ENCODE measurements at places on chromosomes 11 and 22. TPM values are rescaled to one million over a fixed set of nuclear protein-coding genes. Genes with fewer than 3 reads are reported as not detected.
A peak's percentile ranks its signal among the peaks of the same experiment; 100 is the strongest.

The SPCS2 gene
- 4.9 TPM for total RNA-seq

- no peak for DNase-seq
Measured at GRCh38 chr11:16289541-16289940, 66.8 kb downstream of the SOX6 start.

GRCh38 chr11:19557720-19558140, 154.9 kb upstream of the NAV2 start:
- peak; percentile 71 for DNase-seq

GRCh38 chr11:95697614-95698408, 91.8 kb downstream of the FAM76B start:
- no peak for DNase-seq

GRCh38 chr11:9047964-9048523, 43.4 kb downstream of the SCUBE2 start:
- peak; percentile 49 for DNase-seq

DNA sequence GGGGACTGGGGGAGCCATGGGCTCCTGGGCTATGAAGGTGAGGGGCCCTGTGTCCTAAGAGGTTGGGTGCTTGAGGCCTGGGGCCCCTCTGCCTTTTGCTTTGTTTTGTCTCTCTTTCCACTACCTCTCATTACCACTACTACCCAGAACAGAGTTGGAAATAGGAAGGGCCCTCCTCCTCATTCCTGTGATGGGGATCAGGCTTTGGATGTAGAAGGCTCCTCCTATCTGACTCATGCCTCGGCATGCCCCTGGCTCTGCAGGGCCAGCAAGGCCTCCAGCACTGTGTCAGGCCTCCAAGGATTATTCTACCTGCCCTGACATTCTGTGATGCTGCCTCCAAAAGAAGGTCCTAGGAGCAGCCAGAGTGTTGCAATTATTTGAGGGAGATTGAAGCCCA, 766 bp downstream of the IZUMO1R start:
- peak; percentile 35 for DNase-seq

DNA sequence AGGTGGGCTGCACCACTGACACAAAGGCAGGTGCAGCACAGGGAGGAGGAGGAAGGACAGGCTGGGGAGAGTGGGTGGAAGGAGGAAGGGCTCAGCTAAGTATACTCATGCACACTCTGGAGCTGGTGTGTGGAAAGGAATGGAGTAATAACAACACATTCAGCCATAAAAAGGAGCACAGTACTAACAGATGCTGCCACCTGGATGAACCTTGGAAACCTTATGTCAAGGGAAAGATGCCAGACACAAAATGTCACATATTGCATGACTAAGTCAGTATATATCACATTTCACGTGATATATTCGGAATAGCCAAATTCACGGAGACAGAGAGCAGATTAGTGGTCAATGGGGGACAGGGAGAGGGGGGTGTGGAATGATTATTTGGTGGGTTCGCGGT, 389.6 kb upstream of the SYN3 start:
- no peak for DNase-seq

- no peak for DNase-seq
Measured at GRCh38 chr22:35766654-35767580, 49.2 kb downstream of the APOL5 start.

The CDPF1 gene
- total RNA-seq: 6.9 TPM

GRCh38 chr11:32510039-32510438, 73.6 kb upstream of the EIF3M start:
- DNase-seq: no peak

DNA sequence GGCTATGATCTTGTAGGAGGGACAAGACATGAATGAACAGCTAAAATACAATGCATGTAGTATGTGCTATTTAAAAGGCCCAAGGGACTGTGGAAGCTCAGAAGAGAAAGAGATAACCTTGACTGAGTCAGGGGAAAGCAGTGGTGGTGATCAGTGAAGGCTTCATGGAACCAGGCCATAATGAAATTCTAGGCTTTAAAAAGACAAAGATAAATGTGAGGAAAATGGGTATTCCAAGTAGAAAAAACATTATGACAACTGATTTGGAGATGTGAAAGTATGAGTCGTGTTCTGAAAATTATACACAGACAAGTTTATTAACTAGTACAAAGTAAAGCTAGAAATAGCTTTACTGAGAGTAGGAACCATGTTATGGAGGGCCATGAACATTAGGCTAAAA, 189.8 kb downstream of the SOX6 start:
- DNase-seq: no peak

The OR10A2 gene
- total RNA-seq: not detected

DNA sequence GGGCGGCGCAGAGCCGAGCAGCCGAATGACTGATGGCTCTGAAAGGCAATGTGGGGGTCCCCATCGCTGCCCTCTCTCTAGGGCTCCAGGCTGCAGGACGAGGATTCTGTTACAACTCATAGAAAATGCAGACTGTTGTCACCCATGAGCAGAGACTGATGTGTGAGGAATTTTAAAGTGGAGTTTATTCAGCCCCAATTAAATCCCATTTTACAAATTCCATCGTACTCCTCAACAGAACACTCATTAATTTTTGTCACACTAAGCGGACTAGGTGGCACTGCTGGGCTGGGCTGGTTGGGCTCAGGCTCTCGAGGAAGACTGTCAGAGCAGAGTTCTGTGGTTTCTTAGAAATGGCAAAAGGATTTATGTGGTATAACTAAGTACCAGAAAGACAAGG, 102.6 kb upstream of the SPON1 start:
- DNase-seq: no peak

DNA sequence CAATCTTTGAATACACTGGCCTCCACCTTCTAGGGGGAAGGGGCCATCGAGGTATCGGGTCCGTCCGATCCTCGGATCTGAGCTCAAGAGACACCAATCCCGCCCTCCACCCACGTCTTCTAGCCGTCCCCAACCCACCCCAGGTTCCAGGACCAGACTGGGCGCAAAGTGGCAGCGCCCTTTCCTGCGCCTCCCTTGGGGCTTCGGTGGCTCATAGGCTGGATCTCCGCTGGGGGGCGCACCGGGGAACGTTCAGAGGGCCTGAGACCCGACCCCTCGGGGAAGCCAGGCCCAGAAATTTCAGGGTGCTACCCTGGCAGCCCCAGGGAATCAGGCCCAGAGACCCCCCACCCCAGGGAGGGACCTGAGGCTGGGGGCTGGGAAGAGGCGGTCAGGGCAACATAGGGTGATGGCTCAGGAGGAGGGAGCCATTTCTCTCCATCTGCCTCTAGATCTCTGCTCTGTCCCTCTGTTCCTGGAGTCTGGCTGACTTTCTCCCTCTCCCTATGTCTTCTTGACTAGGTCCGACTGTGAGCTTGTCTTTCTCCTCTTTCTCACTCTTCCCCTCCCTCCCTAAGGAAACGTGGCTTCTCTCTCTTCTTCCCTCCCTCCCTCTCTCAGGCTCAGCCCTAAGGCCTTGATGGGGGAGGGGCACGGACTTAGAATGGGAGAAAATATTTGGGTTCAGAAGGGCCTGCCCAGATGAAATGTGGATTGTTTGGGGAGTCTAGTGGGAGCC, 1.1 kb downstream of the CREB3L1 start:
- DNase-seq: peak; percentile 66

- DNase-seq: no peak
Measured at GRCh38 chr11:11942668-11943067, 65.8 kb downstream of the DKK3 start.

DNA sequence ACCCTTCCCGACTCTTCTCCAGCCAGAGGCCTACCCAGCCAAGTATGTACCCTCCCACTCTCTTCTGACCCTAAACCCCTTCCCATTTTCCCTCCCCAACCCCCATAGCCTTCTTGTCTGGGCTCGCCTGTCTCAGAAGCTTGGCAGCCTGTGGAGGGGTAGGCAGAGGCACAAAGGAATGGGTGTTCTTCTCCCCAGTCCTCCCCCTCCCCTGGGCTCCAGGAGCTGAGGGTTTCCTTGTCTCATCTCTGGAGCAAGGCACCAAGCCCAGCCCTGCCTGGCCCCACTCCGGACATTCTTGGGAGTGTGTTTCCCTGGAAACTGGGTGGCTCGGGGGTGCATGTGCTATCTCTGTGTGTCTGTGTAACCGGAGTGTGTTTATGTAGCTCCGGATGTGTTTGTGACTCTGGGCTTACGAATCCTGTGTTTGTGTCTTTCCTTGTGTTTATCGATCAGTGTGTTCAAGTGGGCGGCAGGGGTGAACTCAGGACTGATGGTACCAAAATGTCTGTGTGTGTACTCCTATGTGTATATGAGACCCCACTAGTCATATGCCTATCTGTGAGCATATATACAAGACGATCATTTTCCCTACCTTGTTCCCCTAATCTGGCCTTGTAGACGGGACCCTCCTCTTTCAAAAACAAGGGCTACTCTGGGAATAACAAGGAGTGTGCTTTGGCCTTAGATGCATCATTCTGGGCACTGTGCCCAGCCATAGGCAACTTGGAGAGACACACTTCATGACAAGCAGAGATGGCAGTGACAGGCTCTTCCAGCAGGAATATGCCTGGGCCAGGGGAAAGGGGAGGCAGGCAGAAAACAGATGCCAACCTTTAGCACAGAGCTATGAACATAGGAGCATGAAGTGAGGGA, 10.9 kb downstream of the PHLDB1 start:
- DNase-seq: peak; percentile 66

GRCh38 chr11:78594814-78595213, 20.1 kb upstream of the NARS2 start:
- DNase-seq: no peak

DNA sequence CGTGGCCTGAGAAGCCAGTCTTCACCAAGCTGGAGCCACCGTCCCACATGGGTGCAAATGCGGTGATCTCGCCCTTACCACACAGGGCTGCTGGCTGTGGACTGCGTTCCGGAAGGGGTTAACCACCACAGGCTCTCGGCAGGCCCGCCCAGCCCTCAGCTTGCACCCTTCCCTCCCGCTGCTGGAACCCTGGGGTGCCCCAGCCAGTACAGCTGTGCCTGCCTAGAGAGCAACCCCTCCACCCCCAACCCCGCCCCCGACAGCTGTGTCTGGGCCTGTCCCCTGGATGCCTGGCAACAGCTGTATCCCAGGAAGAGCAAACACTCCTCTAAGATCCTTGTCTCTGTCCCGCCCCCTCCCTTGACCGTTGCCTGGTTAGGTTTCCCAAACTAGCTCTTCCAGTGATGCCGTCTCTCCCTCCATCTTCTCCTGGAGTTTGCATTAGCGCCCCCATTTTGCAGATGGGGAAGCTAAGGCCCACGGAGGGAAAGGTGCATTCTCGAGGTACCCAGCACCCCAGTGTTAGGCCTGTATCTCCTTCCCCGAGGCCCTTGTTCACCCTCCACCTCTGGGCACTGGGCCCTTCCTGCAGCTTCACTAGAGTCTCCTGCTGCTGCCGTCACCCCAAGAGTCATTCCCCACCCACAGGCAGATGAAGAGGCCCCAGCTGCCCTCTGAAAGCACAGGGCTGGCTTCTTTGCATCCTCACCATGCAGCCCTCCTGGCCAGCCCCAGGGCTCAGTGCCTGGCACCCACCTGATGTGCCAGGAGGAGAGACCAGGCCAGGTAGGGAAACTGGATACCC, 12.6 kb upstream of the COX8A start:
- no peak for DNase-seq

DNA sequence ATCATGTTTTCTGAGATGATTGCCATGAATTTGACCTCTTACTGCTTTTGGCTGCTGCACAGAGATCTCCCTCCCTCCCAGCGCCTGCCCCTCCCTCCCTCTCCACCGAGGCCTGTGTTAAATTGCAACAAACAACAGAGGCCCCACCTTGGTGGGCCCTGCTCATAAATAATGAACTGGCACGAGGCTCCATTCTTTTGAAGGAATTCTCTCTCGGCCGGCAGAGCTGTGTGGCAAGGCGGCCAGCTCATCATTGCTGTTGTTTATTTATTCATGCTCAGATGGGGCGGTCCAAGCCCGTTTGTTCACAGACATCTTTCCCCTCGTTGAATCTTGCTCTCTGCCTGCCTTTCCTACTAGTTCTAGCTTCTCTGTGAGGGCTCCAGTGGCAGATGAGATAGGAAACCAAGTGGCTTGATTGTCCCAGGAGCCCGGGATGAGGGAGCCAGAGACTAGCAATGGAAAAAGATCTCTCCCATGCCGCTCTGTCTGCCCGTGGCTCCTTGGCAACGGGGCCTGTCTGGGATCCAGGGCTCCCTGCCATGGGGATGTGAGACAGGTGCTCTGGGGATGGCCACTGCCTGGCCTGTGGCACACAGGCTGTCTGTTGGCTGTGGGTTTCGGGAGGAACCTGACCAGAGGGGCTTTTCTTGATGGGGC, 192.6 kb downstream of the DSCAML1 start:
- DNase-seq: no peak

The PTGDR2 gene
- total RNA-seq: 0.21 TPM

The LRRC74B gene
- total RNA-seq: not detected

DNA sequence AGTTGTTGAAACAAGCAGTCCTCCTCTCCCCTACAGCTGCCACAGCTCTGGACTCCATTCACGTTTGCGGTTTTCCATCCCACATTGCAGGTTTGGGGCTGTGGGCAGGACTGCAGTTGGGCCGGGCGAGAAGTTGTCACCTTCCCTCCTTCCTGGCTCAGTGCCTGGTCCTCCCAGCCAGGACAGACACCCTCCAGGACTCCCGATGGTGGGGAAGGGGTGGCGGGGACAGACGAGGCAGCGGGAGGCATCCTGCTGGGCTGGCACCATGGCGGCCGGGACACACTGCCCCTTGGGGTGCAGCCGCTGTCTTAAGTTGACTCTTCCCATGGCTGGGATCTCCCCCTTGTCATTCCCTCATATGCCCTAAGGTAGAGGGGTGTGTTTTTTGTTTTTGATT, 615.2 kb downstream of the BRD1 start:
- DNase-seq: no peak

The SLC35F2 gene
- 6.5 TPM for total RNA-seq

- DNase-seq: peak; percentile 76
Measured at GRCh38 chr22:32796865-32797573, 4.5 kb upstream of the TIMP3 start.

- DNase-seq: peak; percentile 39
Measured at GRCh38 chr11:82995754-82996398, 75.8 kb downstream of the RAB30 start.

GRCh38 chr11:83249445-83249844, 36.7 kb downstream of the CCDC90B start:
- no peak for DNase-seq

DNA sequence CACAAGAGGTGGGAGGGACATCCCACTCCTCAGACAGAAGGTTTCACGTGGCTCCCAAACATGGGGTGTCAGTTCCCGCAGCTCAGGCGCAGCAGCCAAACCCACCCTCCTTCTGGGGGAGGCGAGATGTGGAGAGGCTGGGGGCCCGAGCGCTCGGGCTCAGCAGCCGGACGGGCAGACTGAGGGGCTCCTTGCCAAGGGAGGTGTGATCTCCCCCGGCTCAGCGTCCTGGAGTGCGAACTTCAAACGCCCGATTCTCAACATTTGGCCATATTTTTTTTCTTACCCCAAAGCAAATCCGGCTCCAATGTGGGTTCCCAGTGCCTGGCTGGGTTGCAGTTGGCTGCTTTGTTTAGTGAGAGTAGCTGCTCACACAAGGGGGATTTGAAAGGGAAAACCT, 477.9 kb downstream of the MN1 start:
- no peak for DNase-seq

GRCh38 chr22:34064696-34065095, 144.4 kb upstream of the LARGE1 start:
- no peak for DNase-seq

GRCh38 chr22:26234296-26234695, 65.0 kb downstream of the SEZ6L start:
- DNase-seq: no peak

All from uterus (tissue), 4 donors.